NCI-H748 treated with DMSO at 0.1 percent for 48 hours (cell line): ENCODE measurements at places on chromosomes 4 and X.

DNA sequence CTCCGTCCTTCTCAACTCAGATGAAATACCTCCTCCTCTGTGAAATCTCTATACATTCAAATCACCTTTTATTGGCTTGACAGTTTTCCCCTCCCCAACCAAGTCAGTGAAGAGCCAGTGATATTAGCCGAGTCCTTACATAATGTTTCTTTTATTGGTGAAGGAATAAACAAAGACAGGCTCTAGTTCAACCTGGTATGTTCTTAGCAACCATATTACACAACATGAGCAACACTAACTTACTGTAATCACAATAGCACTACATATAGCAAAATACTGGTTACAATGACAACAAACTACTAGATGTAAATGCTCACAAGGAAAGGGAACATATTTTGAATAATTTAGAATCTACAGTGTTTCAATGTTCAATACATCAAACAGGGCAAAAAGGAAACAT is 19.9 kb downstream of the DHX15 start:
- no peak for DNase-seq

DNA sequence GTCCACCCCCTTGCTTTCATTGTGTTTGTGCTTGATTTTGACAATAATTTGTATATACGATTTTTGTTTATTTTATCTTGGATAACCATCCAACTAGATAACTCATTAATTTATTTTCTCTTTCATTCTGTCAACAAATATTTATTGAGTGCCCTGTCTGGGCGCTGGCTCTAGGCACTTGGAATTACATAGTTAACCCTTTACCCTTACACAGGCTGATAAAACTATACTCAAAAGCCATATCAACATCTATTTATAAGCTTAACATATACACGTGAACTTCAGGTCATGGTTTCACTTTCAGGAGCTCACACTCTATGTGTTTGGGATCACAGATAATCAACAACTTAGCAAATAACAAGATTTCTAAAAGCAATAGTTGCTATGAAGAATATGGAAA is 226.3 kb upstream of the PPARGC1A start:
- no peak for DNase-seq

DNA sequence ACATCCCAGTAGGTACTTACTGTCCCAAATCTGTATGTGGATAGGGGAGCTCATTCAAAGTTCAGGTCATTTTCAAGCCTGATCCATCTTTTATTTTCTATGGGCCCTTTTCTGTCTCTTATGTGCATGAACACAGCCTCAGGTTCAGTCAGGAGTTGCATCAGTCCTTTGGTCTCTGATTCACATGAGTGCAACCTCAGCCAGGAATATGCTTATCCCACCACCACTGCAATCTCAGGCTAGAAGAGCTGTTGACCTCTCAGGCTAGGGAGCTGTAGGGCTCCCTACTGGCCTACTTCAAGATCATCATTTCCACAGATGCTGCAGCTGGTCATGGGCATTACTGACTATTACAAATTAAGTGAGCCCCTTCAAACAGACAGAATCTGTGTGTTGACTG is 27.2 kb downstream of the AASDH start:
- DNase-seq, result no peak

GRCh38 chr4:39464886-39465501 is 6.1 kb downstream of the LIAS start:
- no peak for DNase-seq

DNA sequence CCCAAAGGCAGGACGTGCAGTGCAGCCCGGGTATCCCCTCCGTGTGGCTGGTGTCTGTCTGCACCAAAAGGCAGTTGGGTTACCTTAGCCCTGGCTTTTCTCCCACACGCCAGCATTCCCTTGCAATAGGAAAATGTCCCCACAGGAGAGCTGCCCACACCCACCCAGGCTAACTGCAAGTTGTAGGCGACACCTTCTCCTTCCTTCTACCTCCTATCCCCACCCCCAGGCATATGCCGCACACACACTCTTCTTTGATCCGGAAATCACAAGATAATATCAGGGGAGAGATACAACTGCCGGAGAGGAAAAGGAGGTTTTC is 444 bp upstream of the APBB2 start:
- DNase-seq, result no peak

DNA sequence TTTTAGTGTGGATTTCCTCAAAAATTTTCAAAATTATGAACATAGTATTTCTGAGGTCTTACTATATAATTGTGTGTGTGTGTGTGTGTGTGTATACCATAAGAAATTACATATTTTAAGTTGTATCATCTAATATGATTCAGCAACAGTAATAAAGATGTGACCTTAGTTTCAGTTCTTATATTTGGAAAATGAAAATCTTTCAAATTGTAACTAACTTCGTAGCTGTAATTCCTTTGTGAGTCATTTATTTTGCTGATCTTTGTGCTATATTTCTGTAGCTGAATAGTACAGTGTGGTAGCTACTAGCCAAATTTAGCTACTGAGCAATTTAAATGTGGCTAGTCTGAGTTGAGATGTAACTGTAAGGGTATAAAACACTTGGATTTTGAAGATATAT is 116.4 kb downstream of the RAP1GDS1 start:
- DNase-seq, result no peak

GRCh38 chrX:126165721-126166461 is at the start of gene DCAF12L2:
Gene DCAF12L2, minus strand, starts transcription at chrX:126166289. Its CDS starts 365 bp downstream, at chrX:126165924.
- peak; percentile 5 for DNase-seq

- DNase-seq, result no peak
Observed at GRCh38 chrX:134975516-134975915, 15.3 kb upstream of the SMIM10 start.

- DNase-seq, result no peak
Observed at GRCh38 chr4:103721251-103721650, 1.5 kb upstream of the TACR3 start.

DNA sequence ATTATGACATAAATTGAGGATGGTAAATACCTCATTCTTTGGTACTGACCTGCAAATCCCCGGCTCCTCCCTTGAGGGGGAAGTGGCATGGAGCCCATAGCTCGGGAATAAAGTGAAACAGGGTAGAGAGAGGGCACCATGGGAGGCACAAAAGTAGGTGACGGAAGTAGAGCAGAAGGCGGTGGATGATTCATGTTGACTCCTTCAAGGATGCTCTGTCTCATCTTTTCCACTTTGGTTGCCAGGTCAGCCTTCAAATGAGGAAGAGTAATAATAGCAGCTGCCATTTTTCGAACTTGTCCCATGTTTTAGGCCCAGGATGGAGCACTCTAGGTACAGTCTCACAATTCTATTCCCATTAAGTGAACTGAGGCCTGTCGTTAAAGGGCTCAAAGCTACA is 41.4 kb upstream of the PHF8 start:
- DNase-seq, result no peak

DNA sequence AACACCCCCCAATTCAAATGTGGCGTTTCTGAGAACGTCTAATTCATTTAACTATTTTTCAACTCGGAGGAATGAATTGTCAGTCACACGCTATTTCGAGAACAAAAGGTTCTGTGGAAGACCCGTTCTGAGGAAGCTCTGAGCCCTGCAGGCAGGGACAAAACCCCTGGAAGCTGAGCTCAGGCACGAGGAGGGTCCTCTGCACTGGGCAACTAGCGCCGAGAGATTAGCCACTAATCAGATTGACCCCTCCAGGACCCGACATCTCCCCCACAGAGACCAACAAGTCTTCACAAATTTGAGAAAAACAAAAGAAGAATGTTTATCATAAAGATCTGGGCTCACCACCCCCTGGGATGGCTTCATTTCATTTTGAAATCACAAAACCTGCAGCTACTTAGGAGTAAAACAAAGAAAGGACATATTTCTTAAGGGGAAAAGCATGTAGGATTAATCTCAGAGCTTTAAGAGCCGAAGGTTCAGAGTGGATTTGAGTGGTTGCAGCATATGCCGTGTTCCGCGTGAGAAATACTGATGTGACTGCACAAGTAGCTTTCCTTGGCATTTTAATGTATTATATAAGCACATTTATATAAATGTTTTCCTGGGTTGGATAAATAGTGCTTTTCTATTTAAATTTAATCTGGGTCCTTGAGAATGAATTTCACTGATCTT is 41.8 kb downstream of the ADRA2C start:
- DNase-seq, result no peak

DNA sequence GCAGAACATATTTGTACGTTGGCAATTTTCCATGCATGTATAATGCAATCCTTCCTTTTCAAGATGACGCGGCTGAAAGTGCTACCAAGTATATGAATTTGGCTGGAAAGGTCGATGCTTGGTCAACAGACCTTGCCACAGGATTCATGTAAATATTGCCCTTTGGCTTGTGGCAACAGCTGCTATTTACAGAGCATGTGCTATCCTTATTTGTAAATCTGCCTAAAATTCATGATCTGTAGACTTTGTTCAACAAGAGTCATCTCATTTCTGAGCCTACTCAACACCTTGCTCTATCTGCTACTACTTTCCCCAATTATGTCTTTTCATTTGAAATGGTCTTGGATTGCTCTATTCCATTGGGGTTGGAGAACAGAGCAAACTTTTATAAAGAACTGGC is 1.9 kb upstream of the SMARCA1 start:
- no peak for DNase-seq

DNA sequence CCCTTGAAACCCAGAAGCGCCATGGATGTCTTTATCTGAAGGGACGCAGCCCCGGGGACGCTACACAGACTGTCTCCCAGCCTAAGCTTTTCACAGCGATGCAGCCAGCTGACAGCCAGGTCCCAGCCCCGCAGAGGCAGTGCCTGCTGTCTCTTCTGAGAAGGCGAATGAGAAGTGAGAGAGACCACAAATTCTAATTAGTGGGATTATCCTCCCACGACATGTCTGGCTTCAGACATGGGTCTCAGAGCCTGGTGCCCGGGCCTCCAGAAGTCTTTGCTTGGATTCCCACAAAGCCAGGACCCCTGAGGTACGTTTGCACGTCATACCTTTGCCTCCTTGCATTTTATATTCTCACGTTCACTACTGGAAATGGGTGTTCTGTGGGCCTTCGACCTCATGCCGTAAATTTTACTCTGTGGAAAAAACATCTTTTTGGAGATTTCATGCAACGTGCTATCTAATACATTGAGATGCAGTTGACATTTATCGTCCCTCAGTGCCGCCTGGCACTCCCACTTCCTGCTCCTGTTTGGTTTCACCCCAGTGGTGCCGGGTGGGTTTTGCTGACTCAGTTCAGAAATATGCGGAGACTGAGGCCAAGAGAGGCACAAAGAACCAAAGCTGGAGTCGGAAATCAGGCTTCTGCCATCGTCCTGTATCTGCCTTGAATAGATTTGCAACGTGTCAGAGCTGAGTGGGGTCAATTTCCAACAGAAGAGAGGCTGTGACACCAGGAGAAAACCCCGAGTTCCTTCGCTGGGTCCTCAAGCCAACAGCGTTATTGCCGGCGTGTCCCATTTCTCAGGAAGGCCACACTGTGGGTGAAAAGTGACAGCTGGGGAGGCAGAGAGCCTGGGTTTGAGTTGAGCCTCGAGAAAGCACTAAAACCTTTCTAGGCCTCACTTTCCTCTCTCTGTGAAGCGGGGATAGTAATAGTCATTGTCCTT is 114.4 kb downstream of the STK32B start:
- DNase-seq, result no peak

DNA sequence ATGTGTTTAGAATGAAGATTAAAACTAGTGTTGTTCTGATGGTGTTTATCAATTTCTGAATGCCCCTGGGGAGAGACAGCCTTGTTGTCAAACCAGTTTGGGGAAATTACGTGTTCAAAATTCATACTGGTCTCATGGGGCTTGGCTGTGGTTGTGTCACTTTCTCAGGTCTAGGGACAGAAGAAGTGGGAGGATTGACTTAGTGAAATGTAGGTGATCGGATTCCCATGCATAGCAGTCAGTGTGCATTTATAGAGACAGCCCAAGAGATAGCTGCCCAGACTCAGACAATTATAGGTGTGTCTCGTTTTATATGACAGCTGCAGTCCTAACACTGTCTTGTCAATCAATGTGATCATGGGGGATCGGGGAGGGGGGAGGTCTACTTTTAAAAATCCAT is 94.4 kb upstream of the CLCN4 start:
- no peak for DNase-seq

DNA sequence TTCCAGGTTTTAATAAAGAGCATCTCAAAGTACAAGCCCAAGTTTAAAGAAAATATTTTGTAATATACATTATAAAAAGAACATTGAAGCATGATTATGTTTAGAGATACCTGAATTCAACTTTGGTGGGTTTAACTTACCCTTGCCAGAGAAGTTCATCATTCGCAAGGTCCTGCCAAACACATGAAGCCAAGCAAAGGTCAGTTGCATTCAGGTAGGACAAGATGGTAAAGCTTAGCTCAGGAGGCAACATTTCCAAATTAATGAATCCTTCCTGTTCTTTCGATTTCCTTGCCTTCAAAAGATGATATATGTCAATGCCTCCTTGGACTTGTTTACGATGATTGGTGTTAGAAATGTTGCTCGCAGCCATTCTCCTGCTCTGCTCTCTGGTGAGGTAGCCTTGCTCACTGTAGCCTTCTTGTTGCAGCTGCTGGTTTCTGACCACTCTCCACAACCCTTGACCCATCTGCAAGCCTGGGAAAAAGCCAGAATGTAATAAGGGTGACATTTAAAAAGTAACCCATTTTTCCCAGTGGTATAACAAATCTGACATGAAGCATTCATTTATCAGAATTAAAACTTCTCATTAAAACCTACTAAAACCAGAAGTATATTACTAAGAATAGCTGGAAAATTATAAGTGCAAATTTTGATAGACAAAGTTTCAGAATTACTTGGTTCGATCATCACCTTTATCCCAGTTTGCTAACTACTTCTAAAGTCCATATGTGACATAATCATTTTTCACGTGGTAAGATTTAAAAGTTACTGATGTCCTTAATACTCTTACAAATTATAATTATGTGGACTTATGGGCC is 20.6 kb downstream of the FBXO8 start:
- no peak for DNase-seq

- no peak for DNase-seq
Observed at GRCh38 chr4:169663831-169664230, 43.5 kb downstream of the CLCN3 start.

DNA sequence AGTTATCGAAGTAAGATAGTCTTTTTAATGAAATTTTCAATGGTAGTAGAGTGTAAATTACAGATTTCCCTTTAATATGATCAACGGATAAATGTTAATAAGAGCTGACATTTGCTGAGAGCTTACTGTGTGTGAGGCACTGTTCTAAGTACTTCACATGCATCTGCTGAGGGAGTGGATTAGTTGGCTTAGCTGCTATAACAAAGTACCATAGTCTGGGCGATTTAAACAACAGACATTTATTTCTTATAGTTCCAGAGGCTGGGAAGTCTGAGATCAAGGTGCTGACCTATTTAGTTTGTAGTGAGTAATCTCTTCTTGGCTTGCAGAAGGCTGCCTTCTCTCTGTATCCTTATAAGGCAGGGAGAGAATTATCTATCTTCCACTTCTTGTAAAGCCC is 174.3 kb downstream of the CEP135 start:
- DNase-seq, result no peak

GRCh38 chr4:185374573-185374972 is 21.2 kb downstream of the LRP2BP start:
- no peak for DNase-seq
